Liver (tissue), 10 donors: ENCODE measurements at places on chromosomes 7 and 10. TPM values are rescaled to one million over a fixed set of nuclear protein-coding genes. Genes with fewer than 3 reads are reported as not detected.
A peak's percentile ranks its signal among the peaks of the same experiment; 100 is the strongest.

CAPZA2 gene
- 90.0 TPM for total RNA-seq

- no peak for DNase-seq
Observed at GRCh38 chr7:15397922-15398760, 163.7 kb downstream of the AGMO start.

GRCh38 chr7:24510759-24511158 lies 62.5 kb upstream of the PALS2 start:
- no peak for DNase-seq

DNA sequence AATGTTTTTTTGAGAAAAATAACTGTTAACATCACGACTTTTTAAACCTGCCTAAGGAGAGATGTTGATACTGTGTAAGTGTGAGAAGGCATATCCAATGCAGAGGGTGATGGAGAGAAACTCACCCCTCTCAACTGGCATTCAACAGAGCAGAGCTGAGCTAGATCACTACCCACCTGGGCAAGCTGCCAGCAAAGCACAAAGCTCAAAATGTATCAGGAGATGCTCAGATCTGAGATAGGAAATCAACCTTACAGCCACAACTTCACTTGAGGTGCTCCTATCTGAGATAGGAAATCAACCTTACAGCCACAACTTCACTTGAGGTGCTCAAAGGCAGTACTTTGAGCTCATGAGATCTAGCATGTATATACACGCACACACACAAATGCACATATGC lies 151.5 kb upstream of the PDE1C start:
- peak; percentile 16 for DNase-seq

DNA sequence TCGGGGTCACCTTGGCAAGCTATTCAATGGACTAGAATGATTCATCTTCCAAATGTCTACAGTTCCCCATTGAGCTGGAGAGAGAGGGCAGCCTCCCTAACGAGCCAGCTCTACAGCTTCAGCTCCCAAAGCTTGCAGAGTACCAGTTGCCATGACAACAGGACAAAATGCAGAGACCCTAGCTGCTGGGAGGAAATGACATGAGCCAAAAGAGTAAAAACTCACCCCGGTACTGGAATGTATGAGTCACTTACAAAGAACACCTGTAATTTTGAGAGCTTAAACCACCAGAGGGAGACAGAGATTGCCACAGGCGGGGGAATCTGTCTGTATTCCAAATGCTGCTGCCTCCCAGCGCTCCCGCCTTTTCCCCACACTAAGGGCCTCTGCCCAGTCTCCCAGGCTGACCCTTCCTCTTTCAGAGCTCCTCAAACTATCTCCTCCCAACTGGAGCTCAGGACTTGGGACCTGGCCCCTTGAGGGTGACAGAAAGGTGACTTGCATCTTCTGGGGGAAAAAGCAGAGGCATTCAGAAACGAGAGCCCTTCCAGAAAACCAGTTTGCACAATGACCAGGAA lies 95.5 kb downstream of the CUL2 start:
- peak; percentile 37 for DNase-seq

DNA sequence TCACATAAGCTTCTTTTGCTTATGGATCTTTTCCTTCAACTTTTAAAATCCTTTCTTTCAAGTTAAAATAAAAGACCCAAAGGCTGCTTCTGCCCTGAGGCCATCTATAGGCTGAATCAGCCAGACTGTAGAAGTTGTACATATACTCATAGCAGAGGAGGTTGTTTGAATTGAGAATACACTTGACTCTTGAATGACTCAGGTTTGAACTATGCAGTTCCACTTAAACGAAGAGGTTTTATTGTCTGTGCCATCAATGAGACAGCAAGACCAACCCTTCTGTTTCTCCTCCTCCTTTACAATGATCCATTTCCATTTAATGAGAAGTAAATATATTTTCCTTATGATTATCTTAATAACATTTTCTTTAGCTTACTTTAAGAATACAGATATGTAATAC lies 5.8 kb downstream of the ZNF365 start:
- no peak for DNase-seq

CPN1 gene
- total RNA-seq: 95.7 TPM

DNA sequence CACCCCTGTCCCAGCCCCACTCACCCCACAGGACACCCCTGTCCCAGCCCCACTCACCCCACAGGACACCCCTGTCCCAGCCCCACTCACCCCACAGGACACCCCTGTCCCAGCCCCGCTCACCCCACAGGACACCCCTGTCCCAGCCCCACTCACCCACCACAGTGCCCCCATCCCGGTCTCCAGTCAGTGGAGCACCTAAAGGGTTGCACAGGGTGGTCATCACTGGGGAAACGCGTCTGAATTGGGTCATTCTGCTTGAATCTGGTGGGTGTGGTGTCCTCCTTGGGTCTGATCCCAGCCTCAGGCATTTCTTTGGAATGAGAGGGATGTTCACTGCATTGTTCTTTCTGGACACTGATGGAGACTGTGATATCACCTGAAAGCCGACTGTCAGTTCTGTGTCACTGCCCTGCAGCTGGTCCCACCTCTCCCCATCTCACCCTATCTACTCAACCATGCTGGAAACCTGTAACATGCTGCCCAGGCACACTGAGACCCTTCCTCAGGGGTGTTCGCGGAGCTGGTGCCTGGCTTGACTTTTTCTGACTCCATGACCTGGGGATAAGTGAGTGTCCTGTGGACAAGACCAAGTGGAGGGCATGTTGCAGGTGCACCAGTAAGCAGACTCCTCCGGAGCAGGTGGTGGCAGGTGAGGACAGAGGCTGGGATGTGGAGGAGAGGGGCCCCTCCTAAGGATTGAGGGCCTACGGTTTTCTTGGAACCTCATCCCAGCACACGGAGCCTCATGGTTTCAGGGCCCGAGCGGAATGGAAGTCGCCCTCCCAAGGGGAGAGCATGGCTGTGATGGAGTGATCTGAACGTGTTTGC lies 262.5 kb upstream of the PPP2R2D start:
- DNase-seq: no peak

DNA sequence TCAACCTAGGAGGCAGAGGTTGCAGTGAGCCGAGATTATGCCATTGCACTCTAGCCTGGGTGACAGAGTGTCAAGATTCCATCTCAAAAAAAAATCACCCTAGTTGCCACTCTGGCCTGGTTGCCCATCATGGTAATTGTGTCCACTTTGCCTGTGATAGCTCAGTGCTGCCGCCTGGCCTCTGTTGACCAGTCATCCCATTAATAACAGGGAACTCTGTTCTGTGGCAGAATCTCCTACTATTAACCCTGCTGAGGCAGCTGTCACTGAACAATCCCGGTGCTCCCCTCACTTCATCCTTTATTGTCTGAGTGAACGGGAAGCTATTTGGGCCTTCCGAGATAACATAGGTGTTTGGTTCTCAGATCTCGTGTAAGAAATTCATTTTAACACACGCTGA lies 14.6 kb downstream of the ZNF3 start:
- DNase-seq: no peak

NACAD gene
- total RNA-seq: 0.09 TPM

DNA sequence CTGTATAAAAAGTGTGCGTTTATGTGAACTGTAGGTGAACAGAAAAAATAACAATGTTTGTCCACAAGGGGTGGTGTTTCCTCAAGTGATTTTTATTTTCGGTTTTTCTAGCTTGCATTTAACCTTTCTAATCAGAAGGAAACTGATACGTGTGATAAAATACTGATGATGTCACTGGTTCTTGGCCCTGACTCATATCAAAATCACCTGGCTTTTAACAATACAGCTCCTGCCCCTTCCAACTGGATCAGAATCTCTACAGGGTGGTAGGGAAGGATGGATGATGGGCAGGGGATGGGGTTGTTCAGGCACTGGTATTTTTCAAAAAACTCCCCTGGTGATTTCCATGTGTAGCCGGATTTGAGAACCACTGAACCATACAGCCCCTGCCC lies 10.9 kb downstream of the NPFFR1 start:
- DNase-seq: no peak

GRCh38 chr7:13421776-13422175 lies 567.7 kb downstream of the ETV1 start:
- DNase-seq: no peak

GRCh38 chr7:84664626-84665025 lies 470.0 kb upstream of the SEMA3A start:
- no peak for DNase-seq

GRCh38 chr7:34036972-34037792 lies 131.8 kb downstream of the BMPER start:
- no peak for DNase-seq

- no peak for DNase-seq
Observed at GRCh38 chr7:17247357-17247756, 51.1 kb upstream of the AHR start.

GRCh38 chr7:28922624-28923331 lies 35.4 kb downstream of the TRIL start:
- peak; percentile 75 for DNase-seq

STEAP4 gene
- 43.8 TPM for total RNA-seq

RAB11FIP2 gene
- 11.5 TPM for total RNA-seq

DNA sequence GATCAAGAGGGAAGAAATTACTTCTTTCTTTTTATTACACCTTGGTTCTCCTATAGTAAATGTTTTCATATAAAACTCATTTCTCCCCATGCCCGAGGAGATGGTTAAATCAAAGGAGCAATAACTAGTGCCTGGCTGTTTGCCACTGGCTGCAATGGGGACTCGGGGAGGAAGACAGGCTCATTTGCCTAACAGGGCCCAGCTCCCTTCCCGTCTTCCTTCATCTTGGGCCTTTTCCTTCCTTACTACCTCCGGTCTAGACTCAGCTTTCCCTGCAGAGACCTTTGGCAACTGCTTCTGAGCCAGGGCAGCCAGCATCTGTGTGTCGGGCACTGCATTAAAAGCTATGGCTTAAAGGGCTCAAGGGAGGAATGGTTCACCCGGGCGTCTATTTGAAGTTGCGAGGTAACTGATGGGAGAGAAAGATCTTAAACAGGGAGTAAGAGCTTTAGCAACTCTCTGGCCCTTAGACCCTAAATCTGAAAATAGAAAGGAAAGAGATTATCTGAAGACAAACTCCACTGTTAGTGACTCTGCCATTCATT lies 63.5 kb downstream of the CALD1 start:
- no peak for DNase-seq

UNCX gene
- not detected for total RNA-seq

GRID2IP gene
- total RNA-seq: 0.08 TPM

DNA sequence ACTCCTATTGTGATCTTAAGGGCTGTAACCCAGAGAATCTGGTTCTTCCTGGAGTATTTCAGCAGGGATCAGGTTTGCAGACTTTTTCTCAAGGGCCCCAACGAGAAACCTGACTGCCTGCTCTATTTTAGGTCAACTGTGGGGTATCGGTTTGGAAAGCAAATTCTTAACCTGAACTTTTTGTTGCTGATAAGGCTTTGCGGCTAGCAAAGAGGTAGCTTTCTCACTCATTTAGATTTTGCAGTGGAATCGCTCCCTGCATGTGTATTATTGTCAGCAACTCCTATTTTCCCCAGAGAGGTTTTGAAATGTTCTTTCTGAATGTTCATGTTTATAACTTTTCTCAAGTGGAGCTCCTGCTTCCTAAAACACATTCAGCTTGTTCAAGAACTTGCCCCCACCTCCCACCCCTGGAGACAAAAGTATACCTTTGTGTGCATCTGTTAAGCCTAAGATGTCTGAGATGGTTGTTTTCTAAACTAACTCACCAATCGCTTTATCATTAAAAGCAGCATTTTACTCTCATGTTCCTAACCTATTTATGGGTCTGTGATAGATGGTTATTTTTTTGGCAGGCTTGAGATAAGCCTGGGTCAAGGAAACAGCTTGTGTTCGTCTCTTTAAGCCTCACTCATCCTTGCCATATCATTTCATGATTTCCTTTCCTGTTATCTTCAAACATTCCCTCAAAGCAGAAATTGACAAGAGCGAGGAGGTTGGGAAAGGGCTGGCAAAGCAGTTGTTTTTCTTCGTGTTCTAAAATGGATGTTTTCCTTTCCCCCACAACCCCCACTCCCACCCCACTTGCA lies 129.8 kb downstream of the BAMBI start:
- no peak for DNase-seq

GRCh38 chr10:98253499-98253898 lies 14.5 kb downstream of the LOXL4 start:
- DNase-seq: peak; percentile 29

LRIT1 gene
- not detected for total RNA-seq

SSC4D gene
- total RNA-seq: 1.3 TPM

GRCh38 chr7:22827563-22827962 lies 4.9 kb upstream of the TOMM7 start:
- no peak for DNase-seq

DNA sequence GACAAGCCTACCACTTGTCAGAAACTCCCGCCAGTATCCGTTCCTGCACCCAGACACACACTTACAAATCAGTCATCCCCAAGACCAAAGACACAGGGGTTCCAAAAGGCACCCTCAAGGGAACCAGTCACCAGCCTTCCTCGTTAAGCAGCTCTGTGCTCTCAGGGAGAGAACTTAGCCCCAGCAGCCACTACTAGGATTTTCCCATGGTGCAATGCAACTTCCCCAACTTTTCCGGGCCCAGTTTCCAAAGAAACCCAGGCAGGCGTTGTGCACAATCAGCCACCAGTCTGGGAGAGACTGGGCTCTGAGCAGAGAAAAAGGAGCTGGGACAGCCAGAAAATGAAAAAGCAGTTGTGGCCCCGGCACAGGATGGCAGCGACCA lies 1.2 kb downstream of the DLG5 start:
- no peak for DNase-seq

DNA sequence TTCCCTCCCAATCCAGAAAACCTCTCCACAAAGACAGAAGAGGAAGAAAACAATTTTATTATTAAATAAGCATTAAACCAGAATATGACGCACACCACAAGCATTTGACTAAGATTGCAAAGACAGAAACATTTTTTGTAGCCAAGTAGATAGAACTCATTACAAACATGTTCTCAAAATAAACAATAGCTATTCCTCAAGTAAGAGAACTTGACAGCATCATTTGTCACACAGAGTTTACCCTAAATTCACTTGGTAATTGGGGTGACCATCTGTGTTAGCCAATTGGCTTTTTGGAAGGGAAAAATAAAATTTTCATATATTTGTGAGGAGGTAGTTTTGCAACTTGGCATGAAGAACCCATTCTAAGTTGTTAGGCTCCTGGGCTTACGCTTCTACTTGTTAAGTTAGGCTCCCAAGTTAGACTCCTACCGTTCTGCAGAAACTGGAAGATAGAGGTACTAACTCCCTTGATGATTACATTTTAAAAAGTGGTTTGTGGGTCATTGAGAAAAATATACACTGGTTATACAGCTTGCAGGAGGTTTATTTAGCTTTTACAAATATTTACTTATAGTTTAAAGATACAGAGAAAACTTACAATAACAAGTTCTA lies 618.6 kb upstream of the CNTNAP2 start:
- no peak for DNase-seq

GRCh38 chr10:32210306-32211045 lies 136.5 kb downstream of the EPC1 start:
- DNase-seq: no peak

DNA sequence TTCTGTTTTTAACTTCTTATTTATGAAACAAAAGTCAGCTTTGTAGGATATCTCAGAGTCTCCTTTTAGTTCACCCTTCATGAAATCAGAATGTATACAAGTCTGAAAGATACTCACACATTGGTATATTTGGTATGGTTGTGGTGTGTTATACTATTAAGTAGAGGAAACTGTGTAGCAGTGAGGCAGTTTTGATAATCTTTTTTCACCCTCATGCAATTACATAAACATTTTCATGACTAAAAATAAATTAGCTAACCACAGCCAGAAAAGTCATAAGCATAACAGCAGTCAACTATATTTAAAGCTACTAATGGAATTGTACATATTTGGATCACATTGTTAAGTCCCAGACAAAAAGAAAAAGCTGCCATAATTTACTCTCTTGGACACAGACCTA lies 62.1 kb downstream of the FAM185A start:
- DNase-seq: no peak

GRCh38 chr7:72099784-72100183 lies 312.4 kb downstream of the CALN1 start:
- no peak for DNase-seq

CCDC136 gene
- total RNA-seq: 0.09 TPM

GRCh38 chr10:29949411-29950011 lies 109.9 kb downstream of the JCAD start:
- DNase-seq: no peak
